Spleen (tissue), 13 donors: ENCODE measurements at places on chromosomes 16 and 17. TPM values are rescaled to one million over a fixed set of nuclear protein-coding genes. Genes with fewer than 3 reads are reported as not detected.

- no peak for DNase-seq
These were observed 837 bp downstream of the LRRC59 start for GRCh38 chr17:50396261-50397110.

GRCh38 chr17:66580184-66580955 lies 254.5 kb upstream of the CACNG5 start:
- DNase-seq, result no peak

DNA sequence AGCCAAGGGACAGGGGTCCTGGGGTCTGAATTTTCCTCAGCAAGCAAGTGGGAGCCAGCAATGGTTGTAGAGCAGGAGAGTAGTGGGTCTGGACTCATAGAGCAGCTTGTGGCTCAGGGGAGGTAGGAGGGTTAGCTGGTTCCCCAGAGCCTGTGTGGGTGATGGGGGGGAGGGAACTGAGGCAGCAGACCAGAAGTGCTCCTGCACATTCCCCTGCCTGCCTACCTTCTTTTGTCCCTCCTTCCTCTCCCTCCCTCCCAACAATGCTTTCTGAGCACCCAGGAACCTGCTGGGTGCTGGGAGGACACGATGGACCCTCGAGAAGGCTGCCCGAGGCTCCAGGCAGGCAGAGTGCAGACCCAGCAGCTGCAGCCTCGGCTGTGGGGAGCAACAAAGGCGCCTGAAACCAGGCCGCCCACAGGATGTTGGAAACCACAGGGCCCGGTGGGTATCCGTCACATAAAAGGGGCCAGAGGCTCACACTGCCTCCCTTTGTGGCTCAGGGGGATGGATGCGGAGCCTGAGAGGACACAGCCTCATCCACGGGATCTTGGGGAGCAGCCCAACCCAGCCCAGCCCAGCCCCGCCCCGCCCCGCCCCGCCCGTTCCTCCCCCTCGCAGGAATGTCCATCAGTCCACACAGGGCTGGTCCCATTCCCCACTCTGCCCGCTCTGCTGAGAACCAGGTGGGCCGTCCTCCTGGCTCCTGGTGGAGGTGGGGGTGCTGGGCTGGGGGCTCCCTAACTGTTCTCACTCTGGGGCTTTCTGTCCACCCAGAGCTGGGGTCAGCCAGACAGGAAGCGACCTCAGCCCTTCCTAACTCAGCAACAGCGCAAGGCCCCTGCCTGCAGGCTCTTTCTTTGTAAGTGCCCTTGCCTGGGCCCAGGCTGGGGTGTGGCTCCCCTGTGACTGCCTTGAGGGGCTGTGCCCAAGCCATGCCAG lies 1.7 kb upstream of the NLRC3 start:
- DNase-seq, result peak; percentile 89

DNA sequence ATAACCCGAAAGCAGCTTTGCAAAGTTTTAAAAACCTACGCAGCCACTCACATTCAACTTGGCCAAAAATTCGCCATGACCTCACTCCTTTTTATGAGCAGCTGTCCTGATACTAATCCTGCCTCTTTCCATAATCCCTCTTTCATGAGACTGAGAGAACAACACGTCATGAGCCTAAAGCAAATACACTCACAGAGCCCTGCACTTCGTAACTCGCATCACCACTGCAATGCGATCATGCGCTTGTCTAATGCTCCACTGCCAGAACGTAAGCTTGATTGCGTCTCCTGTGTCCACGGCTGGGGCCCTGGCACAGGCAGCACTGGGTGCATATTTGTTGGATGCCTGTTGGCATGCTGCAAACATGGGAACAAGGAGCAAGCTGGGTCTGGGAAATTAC lies 36.2 kb downstream of the CDRT4 start:
- no peak for DNase-seq

DNA sequence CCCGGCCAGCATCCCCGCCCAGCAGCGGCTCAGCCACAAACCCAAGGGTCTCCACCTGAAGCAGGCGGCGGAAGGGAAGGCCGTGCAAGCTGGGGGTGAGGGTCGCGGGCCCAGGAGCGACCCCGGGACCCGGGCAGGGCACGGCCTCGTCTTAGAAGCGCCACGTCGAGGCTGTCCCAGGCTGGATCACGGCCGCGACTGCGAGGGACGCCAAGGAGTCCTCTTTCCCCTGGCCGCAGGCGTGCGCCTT lies 538 bp upstream of the CCNF start:
- DNase-seq, result no peak

DNA sequence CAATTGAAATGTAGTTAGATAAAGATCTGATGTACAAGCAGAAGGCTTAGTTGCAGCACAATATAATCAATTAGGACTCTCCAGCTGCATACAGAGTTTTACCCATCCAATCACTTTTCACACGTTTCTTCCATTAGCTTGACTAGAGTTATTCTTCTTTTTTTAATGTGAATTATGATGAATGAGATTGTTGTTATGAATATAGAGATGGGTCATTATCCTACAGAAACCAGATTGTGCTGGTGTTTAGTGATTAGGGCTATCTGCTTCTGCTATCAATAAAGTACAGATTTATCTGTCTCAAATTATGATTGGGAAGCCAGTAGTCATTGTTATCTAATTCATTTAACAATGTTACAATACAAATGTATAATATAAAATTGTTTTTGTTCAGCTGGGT lies 221.4 kb upstream of the TBX2 start:
- no peak for DNase-seq

DNA sequence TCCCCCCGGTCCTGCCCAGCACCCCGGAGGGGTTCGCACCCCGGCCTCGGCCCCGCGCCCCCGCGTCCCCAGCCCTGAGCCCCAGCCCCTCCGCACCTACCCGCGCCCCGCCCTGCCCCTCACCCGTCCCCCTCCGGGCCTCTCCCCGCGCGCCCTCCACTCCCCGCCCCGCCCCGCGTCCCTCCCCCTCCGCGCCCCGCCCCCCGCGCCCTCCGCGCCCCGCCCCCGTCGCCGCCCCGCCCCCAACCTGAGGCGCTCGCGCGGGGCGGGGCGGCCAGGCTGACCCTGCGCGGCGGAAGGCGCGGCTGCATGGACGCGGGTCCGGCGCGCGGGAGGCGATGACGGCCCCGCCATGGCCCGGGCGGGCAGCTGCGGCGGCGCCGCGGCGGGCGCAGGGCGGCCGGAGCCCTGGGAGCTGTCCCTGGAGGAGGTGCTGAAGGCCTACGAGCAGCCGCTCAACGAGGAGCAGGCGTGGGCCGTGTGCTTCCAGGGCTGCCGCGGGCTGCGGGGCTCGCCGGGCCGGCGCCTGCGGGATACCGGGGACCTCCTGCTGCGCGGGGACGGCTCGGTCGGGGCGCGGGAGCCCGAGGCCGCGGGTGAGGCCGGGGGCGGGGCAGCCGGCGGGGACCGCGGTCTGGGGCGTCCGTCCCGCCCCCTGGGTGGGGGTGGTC lies at the start of gene SPIRE2:
TSS of gene SPIRE2 (plus strand) at position 277 of the 671 bp plus-strand sequence. CDS start at position 353, 76 bp downstream.
- DNase-seq, result peak; percentile 89

DNA sequence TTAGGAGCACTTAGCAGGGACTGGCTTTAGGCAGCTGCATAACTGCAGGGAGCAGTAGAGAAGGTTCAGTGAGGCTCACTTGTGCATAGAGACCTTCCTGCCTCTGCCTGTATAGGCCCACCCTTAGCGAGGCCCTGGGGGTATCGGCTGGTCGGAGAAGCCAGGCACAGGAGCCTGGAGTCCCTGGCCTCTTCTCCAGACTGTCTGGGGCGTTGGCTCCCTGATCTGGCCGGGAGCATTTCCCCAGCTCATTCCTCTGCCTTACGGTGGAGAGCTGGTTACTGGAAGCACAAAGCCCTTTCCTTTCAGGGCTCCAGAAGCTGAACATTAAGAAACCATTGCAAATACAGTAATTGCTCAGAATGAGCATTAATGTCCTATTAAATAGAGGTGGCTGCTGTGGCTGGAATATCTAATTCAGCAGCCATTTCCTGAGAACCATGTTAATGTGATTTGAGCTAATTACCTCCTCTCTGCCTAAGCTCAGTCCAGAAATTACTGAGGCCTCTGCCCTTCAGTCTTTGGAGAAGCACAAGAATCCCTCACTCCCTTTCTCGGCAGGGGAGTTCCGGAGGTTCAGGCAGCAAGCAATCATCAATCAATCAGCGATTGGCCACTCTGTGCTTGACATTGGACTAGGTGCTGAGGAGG lies 18.8 kb upstream of the TMEM220 start:
- no peak for DNase-seq

GRCh38 chr16:89924925-89925307 lies 1.8 kb downstream of the TUBB3 start:
- no peak for DNase-seq

DNA sequence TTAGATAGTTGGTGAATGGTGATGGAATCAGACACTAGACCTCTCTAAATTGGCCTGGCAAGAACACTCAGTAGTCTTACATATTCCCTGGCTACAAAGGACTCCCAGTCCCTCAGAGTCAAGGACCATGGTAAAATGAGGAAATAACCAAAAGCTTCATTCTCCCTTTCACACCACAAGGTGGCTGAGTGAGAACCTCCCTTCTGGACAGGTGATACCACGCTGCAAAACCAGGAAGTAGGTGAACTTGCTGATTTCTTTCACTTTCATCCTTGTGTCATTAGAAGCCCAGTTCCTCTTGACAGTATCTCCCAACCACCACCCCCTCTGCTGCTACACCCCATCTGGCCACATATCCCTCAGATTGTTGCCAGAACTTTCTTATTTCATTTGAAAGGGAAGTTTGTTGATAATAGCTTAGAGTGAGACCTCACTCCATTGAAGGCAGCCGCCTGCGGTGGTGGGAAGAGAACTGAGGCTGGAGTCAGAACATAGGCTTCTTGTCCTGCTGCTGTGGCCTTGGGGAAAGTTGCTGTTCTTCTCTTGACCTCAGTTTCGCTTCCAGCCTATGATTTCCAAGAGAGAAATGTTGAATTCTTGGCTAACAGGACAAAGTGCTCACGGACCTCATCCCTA lies 290.6 kb upstream of the CCL2 start:
- DNase-seq, result no peak

GRCh38 chr17:17400566-17401184 lies 76.1 kb upstream of the MED9 start:
- DNase-seq, result no peak

- DNase-seq, result no peak
These were observed 194.2 kb upstream of the TBX2 start for GRCh38 chr17:61205401-61205800.

GRCh38 chr16:55002419-55002818 lies 71.8 kb downstream of the IRX5 start:
- no peak for DNase-seq

GRCh38 chr16:11203111-11203623 lies 52.8 kb downstream of the SOCS1 start:
- no peak for DNase-seq

DNA sequence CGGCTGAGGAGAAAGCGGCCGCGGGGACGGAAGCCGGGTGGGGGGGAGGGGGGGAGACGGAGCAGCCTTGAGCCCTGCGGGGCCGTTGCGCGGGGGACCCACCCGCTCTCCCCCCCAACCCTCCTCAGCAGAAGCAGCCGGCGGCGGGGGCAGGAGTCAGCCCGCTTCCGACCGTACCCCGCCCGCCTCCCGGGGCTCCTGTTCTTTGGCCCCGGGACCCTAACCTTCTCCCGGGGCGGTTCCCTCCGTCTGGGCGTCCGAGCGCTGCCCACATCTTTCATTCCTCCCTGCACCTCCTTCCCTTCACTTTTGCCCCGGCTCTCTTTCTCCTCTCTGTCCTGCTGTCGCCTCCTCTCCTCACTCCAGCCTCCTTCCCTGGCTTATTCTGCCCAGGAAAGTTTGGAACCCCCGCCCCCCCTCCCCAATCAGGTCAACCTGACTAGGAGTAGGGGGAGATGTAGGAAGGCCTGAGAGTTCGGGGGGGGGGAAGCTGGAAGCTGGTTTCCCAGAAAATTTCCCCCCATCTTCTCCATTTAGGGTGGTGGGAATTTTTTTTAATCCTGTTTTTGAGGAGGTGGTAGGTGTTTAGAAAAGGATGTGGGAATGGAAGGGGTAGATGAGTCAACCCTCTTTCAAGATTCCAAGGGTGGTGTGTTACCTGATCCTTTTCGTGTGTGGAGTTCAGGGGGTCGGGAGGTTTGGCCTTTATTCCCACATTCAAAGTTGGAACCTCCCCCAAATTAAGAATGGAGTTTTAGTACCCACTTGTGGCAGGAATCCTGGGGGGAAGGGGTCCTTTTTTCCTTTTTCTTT lies 427 bp upstream of the NLK start:
- no peak for DNase-seq

The CTRB1 gene
- 6.5 TPM for total RNA-seq

The PRR15L gene
- not detected for total RNA-seq

The CD300LB gene
- 5.5 TPM for total RNA-seq

The RRN3 gene
- total RNA-seq, result 31.6 TPM

The STAT3 gene
- 326 TPM for total RNA-seq

The PRSS33 gene
- not detected for total RNA-seq

The IRX3 gene
- total RNA-seq, result 0.23 TPM

The PIK3R5 gene
- 80.8 TPM for total RNA-seq

The ACSM3 gene
- total RNA-seq, result 9.0 TPM

The ADAMTS18 gene
- total RNA-seq, result not detected

The CDT1 gene
- 10.2 TPM for total RNA-seq

The C17orf113 gene
- total RNA-seq, result 0.67 TPM

The DNAH2 gene
- 0.13 TPM for total RNA-seq

The C17orf75 gene
- 10.5 TPM for total RNA-seq

The ORMDL3 gene
- 53.6 TPM for total RNA-seq
